Fibroblast of skin of back (primary cell): ENCODE measurements at places on chromosomes 16 and 17.
A peak's percentile ranks its signal among the peaks of the same experiment; 100 is the strongest.

- DNase-seq: no peak
These were observed 157.3 kb upstream of the SDK2 start for GRCh38 chr17:73801455-73802100.

- DNase-seq: no peak
These were observed 17.2 kb downstream of the ORC6 start for GRCh38 chr16:46706642-46707041.

- no peak for DNase-seq
These were observed 446.5 kb downstream of the MAF start for GRCh38 chr16:79154086-79154485.

- no peak for DNase-seq
These were observed 199.3 kb upstream of the TBX2 start for GRCh38 chr17:61200339-61200715.

DNA sequence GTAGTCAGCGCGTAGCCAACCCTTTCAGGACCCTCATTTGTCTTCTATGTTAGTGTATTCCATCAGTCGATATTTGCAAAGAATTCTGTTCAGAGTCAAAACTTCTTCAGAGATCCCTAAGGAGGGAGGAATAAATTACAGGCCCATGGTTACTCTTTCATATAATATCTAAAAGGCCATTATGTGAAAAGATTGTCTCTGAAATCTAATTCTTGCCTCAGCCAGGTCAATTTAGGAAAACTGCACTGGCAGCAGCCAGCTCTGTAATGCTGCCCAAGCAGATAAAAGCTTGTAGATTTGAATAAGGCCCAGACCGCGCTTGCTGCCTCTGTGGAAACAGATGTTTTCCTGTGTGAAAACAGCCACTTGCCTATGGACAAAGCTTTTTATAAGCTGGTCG is 379.8 kb downstream of the CNTNAP4 start:
- DNase-seq: no peak

DNA sequence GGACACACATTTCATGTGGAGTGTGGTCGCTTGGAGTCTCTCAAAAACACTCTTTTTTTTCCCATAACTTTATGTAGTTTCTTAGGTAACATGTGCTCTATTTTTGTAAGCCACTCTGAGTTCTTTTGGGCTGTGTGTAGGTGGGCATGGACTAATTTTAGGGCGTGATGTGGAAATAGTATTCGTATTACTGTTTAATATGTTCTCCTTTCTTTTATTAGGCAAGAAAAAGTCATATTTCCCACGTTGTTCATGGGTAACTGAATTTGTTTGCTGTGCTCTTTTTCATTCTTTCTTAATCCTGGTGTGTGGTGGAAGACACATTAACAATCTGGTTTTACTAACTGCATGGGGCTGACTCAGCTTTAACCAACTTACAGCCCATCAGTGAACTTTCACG is 27.4 kb downstream of the NDEL1 start:
- peak; percentile 15 for DNase-seq

DNA sequence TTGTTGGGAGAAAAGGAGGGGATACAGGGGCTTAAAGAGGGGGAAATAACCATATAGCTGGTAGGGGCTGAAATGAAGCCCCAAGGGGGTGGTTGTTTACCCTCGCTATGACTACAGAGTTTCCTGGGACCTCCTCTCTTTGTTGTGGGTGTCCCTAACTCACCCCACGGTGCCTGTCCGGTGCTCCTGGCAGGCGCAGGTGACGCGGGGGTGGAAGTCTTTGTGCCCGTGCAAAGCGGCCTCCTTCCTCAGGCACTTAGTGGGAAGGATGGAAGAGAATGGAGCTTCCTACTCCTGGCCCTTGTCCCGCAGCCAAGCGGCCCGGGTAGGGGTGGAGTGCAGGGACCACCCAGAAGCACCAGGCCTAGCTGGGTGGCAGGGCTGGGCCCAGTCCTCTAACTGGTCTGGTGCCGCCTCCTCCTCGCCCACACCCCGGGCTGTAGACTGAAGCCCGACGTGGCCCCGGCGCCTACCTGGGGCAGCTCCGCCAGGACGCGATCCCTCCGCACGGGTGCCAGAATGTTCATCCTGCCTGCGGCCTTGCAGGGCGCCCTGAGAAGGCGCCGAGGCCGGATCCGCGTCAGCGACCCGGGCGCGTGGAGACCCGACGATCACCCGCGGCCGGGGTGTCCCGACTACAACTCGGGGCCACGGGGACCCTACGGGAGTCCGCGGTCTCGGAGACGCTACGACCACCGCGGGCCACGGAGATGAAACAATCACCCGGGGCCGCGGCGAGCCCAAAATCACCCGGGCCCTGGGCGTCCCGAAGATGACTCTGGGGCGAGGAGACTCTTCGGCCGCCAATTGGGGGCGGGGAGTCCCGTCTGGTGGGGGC is 709 bp downstream of the RAB34 start:
- peak; percentile 37 for DNase-seq

GRCh38 chr17:72790190-72790589 is 302.3 kb downstream of the SLC39A11 start:
- DNase-seq: no peak

GRCh38 chr17:34246446-34246845 is 8.6 kb upstream of the CCL2 start:
- no peak for DNase-seq

GRCh38 chr17:50922107-50922506 is 56.0 kb upstream of the TOB1 start:
- DNase-seq: peak; percentile 51

- no peak for DNase-seq
These were observed 12.4 kb upstream of the NFAT5 start for GRCh38 chr16:69553332-69553731.

- no peak for DNase-seq
These were observed 143.7 kb downstream of the CDH8 start for GRCh38 chr16:61892531-61892930.

DNA sequence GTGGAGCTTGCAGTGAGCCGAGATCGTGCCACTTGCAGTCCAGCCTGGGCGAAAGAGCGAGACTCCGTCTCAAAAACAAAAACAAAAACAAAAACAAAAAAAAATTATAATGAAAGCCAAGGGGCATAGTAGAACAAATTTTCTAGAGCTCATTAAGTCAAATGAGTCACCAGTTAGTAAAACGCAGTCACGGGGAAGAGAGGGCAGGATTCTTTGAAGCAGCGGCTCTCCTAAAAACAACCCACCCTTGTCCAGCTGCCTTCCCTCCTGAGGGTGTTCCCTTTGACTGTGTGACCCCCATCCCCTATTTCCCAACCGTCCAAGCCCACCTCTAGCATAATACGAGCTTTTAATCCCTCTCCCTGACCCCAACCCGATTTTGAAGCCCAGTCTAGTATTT is 44.1 kb upstream of the STH start:
- no peak for DNase-seq

DNA sequence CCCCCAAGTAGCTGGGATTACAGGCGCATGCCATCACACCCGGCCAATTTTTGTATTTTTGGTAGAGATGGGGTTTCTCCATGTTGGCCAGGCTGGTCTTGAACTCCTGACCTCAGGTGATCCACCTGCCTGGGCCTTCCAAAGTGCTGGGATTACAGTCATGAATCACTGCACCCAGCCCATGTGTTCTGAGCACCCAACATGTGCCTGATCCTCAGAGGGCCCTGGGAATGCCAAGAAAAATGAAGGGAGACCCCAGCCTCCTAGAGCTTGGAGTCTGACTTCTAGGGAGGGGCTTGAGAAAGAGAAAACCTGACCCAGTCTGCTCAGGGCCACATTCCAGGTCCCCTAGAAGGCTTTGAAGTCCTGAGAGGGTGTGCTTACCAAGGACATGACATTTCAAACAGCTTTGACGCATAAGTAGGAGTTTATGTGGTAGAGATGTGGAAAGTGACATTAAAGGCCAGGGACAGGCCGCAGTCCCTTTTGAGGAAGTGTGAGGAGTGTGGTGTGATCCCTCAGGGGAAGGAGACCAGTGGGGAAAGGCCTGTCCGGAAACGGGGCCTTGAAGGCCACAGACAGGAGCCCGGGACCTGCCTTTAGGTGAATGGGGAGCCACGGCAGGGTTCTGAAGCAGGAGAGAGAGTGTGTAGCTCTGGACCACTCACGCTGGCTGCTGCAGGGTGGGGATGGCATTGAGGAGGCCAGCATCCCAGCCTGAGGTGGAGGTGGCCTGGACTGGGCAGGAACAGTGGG is 1.1 kb upstream of the CCL22 start:
- DNase-seq: no peak

- DNase-seq: no peak
These were observed 123.0 kb upstream of the RBFOX1 start for GRCh38 chr16:7209598-7209997.

GRCh38 chr17:81097134-81097942 is 62.4 kb downstream of the BAIAP2 start:
- DNase-seq: peak; percentile 82

DNA sequence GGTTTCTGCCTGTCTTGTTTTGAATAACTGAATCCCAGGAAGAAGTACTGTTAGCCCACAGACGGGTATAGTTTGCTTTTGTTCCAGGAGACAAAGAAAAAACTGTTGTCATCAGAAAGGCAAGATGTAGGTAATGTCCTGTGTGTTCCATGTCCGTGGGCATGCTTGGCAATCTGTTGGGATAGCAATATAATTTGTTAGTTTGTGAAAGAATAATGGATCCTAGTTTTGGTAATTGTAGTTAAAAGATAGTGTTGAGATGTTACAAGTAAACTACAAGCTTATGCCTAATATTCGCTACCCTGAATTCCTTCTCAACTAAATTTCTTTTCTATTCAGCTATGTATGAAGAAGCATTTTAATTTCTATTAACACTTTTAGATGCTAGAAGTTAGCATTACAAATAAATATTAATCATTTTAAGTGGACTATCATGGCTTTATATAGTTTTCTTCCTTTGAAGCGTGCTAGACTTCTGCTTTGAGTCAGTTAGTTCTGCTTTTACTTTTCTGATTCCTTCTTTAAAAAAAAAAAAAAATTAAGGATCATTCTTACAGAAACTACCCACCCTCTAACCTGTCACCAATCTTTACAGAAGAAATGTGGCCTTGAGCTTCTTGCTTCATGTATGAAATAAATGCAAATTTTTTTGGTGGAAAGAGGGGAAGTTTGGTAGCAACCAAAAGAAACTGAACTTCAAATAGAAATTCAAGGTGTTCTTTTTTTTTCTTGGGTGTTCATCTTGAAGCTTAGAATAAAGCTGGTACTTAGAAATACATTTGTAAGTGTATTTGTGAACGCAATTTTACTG is 2.4 kb downstream of the EVI2A start:
- no peak for DNase-seq

- DNase-seq: peak; percentile 11
These were observed 53.9 kb downstream of the MYO1D start for GRCh38 chr17:32822996-32823395.

GRCh38 chr17:8629371-8630226 is 926 bp downstream of the MYH10 start:
- DNase-seq: peak; percentile 27

DNA sequence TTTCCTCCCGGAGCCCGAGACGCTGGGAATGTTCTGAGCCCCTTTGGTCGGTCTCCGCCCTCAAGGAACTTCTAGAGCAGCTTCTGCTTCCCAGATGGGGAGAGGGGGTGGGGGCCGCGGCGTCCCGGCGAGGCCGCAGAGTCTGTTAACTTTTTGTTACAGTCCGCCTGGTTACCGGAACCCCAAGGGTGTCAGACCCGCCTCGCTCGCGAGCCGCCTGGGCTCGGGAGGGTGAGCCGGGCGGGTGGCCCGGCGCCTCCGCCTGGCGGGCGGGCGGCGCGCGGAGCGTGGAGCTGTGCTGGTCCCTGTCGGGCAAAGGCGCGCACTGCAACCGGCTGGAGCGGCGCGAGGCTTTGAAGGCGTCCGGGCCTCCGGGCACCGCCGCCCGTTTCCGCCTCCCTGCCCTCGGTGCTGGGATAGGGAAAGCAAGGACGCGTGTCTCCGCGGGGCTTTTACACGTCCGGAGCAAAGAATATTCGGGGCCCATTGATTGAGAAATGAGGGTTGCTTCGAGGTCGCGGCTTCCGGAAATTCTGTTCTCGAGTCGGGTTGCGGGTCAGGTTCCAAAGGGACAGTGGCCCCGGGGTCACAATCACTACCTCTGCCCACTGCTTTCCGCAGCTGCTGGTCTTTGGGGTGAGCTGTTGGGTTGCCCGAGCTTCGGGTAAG is 1.7 kb downstream of the HS3ST3B1 start:
- peak; percentile 87 for DNase-seq

DNA sequence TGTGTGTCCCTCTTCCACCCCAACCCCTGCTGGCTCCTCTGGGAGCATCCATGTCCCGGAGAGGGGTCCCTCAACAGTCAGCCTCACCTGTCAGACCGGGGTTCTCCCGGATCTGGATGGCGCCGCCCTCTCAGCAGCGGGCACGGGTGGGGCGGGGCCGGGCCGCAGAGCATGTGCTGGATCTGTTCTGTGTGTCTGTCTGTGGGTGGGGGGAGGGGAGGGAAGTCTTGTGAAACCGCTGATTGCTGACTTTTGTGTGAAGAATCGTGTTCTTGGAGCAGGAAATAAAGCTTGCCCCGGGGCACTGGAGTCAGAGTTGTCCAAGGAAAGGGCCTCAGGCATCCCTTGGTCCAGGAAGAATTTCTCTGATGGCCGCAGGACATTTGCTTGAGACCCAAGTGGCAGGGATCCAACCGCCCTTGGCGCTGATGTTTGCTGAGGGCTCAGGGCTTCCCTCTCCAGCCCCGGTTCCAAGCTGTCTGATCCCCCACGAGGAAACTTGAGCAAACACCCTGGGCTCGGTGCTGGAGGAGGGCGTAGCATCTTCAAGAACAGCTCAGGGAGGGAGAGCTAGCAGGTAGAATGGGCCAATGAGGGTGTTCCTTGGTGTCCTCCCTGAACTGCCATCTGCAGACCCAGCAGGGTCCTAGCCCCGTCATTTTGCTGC is 4.5 kb downstream of the NXPH3 start:
- DNase-seq: no peak

- DNase-seq: no peak
These were observed 74.1 kb downstream of the MYH11 start for GRCh38 chr16:15782573-15783365.

DNA sequence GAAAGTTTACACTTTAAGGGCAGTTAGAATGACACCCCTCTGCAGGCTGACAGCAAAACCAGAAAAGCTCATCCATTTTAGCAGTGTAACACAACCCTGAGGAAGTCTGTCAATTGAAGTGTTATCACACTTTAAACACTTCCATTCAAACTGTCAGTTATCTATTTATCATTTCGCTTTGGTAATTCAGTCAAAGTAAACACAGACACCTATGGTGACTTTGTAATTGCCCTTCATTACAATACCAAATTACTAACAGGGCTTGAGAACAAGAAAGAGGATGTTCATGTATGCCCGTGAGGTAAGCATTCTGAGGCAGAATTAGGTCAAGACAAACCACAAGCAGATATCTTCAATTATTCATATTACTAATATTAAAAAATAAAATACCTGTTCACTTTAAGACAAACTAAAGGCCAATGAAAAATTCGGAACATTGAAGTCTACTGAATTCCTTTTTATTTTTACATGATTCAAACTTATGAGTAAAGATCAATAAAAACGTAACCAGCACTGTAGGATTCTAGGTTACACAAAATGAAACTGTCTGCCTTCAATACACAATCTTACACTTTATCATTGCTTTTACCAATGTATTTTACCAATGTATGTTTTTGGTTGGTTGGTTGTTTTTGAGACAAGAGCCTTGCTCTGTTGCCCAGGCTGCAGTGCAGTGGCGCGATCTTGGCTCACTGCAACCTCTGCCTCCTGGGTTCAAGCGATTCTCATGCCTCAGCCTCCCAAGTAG is 57.1 kb downstream of the BRIP1 start:
- DNase-seq: no peak
